ENCODE measurements at places on chromosomes 12 and 14.

DNA sequence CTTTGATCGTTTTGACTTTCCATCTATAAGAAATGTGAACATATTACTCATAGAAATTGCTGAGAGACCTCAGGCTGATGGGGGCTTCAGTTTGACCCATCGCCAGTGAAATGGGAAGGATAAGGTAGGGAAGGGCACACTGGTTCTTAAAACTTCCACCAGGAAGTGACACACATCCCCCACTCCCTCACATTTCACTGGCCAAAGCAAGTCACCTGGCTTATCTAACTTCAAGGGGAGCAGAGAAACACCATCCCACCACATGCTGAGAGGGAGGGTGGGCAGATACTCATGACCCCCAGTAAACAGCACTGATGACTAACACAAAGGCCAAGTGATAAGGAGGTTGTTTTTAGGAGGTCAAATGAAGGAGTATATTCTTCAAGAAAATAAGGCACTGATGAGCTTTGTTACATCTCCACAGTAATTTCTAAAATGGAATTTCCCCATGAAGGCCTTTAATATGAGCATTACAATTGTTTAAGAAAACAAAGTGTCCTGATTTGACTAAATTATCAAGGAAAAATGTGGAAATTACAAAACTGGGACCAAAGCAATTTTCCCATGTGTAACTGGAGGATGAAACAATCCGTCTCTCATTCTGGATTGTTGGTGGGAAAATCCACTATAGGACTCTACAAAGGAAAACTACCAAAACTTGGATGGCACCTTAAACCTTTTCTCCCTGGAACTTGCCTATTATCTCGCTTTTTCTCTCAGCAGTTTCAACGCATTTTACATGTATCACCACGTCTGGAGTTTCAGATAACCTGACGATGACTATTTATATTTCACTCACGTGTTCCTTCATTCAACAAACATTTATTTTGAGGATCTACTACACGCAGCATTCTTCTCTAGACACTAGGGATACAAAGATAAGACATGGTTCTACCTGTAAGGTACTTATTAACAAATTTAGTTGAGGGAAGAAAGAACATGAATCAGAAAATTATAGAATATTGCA is 91.8 kb upstream of the EEA1 start:
- no peak for DNase-seq

DNA sequence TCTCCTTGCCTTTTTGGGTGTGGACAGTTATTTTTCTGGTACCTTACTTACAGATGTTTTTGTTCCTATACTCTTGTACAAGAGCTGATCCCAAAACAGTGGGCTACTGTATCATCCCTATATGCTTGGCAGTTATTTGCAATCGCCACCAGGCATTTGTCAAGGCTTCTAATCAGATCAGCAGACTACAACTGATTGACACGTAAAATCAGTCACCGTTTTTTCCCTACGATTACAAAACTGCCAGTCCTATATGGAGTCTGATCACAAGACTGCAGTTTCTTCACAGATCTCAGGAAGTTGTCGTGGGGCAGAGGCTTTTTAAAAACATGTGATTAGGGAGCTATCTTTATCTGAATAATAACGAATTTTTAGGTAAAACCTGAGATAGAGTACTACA is 1.3 kb downstream of the LYSET start:
- DNase-seq = no peak

GRCh38 chr12:115871714-115872113 is 405.8 kb downstream of the MED13L start:
- DNase-seq = no peak

GRCh38 chr14:81236138-81236537 is 15.4 kb upstream of the GTF2A1 start:
- no peak for DNase-seq

- no peak for DNase-seq
Observed at GRCh38 chr14:89022274-89022673, 197.8 kb downstream of the TTC8 start.

- no peak for DNase-seq
Observed at GRCh38 chr12:30862486-30862885, 64.1 kb upstream of the TSPAN11 start.

DNA sequence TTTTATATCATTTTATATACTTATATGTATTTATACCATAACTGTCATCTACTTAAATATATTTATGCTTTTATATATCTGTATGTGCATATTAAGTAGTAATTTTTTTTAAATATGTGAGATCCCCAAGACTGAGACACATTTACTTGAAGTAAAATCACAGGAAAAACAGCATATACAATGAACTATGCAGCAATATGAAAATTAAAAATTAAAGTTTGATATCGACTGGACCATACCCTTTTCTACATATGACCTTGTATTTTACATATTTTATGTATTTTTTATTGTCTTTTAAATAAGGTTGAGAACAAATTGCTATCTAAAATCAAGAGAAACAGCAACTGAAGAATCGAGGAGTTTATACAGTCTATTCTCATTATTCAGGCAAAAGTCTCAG is 50.0 kb downstream of the TSPAN19 start:
- DNase-seq = no peak

All from activated T-cell treated with anti-CD3 and anti-CD28 coated beads for 24 hours (primary cell).